ENCODE measurements at places on chromosomes 16 and 17. TPM values are rescaled to one million over a fixed set of nuclear protein-coding genes. Genes with fewer than 3 reads are reported as not detected.

KRT24 gene
- not detected for total RNA-seq

GRCh38 chr17:82791532-82791931 is 39.7 kb downstream of the TBCD start:
- DNase-seq, result no peak

GRCh38 chr17:18039535-18040260 is 490 bp downstream of the GID4 start:
- no peak for DNase-seq

GRCh38 chr17:79612468-79613194 is 1.8 kb upstream of the RBFOX3 start:
- DNase-seq, result no peak

GRCh38 chr17:74642995-74643394 is 19.5 kb upstream of the CD300E start:
- DNase-seq, result no peak

DNA sequence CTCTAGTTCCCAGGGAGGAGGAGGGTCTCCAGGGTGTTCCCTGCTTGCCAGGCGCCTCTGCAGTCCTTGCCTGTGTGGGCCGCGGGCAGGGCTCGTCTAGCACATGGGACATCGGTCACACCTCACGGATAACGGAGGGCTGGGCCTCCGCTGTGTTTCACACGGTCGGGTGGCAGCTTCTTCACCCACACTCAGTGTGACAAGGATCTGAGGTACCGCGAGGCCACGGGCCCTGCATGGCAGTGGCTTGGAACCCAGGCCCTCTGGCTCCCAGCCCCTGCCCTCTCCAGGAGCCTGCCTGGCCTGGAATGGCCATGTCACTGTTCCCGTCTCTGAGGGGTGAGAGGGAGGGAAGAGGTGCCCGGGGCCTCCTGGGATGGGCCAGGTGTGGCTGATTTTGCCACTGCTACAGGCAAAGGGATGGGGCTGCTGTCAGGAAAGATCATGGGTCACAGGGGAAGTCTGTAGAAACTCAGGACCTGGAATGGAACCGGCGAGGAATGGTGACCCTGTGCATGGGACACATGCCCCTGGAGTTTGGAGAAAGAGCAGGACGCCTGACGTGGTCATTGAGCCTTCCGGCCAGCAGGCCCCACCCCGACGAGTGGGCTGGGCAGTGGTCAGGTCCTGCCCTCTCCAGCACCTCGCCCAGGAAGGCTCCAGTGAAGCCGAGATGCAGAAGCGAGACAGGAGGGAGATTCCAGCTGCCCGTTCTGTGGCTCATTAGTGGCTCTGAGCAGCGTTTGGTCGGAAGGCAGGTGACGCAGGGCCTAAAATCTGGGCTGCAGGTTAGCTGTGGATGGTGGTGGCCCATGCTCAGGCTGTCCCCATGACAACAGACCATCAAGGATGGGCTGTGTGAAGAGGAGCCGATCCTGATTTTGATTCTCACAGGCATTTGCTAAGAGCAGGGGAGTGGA is 76.5 kb upstream of the GSE1 start:
- no peak for DNase-seq

TOP3A gene
- 41.5 TPM for total RNA-seq

GPATCH8 gene
- total RNA-seq, result 57.1 TPM

DNA sequence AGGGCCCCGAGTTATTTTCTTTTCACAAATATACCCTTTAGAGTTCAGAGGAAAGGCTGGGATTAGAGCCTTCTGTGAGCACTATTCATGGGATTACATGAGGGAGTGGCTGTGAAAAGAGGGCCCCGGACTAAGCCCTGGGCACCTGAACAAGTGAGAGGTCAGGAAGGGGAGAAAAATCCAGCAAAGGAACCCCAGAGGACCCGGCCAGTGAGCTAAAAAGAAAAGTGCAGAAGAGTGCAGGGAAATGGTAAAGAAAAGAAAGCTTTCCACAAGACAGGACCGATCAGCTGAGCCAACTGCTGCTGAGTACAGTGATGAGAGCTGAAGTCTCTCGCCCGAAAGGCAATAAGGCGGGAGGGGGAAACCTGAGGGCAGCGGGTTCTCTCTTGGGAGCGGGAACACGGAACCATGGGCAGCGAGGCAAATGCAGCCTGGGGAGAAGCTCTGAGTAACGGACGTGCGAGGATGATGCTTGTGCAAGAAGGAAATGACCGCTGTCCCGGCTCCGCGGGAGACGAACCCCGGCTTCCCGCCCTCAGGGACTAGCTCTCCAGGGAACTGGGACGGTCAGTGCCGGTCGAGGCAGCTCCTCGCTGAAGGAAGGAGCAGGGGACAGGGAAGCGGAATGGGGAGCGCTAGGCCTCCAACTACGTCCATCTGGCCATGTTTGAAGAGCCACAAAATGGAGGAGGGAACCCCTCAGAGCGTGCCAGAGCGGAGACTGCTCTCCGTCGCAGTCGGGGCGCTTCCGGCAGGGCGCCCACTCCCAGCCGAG is 665 bp upstream of the ALDH3A2 start:
- peak; percentile 88 for DNase-seq

DBNDD1 gene
- total RNA-seq, result 1.3 TPM

GRCh38 chr17:1645207-1646171 is at the start of gene SCARF1:
Gene SCARF1, minus strand, starts transcription at chr17:1645732. Its CDS starts 35 bp downstream, at chr17:1645697.
- no peak for DNase-seq

ZSCAN10 gene
- not detected for total RNA-seq

- DNase-seq, result no peak
Observed at GRCh38 chr16:84810518-84811273, 9.1 kb upstream of the CRISPLD2 start.

DNA sequence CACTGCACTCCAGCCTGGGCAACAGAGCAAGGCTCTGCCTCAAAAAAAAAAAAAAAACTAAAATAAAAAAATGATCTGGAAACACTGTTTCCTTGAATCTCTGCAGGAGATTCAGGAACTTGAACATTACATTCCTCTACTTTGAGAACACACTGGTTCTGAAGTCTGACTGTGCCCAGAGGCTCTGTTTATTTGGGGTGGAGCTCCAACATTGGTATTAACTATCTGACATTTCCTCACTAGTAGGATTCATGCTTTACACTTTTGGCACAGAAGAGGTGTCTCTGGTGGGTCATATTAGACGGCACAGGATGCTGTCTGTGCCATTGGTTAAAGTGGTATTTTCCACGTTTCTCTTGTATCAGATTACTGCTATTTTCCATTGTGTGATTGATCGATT is 10.4 kb downstream of the SULT1A2 start:
- no peak for DNase-seq

ADAD2 gene
- not detected for total RNA-seq

DNA sequence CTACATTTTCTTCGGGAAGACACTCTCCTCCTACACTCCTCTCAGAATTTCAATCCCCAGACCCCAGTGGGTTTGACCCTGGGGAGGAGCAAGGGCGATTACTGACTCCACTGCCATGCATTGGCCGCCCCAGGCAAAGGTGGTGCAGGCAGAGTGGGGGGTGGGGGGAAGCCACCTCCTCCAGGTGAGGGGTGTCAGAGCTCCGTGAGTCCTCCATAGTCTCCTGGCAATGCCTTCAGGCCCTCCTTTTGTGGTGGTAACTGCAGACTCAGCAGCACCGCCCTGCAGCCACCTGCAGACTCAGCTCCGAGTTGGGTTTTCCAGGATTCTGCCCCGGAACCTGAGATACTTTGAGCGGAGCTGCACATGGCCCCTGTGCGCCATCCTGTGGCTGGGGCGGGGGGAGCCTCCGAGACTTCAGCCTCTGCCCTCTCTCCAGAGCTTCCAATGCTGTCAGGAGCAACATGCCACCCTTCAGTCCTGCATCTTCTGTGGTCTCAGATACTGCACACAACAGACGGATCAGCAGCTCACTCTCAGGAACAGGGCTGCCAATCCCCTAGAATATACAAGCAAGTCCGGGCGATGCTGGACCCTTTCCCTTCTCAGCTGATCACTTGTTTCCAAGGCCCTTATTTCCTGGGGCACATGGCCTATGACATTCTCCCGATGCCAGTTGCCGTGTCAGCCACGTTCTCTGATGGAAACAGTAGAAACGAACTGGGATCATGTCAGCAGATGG is 2.4 kb upstream of the SLC47A2 start:
- DNase-seq, result no peak

KRT17 gene
- 43.2 TPM for total RNA-seq

TP53TG3C gene
- not detected for total RNA-seq

DNA sequence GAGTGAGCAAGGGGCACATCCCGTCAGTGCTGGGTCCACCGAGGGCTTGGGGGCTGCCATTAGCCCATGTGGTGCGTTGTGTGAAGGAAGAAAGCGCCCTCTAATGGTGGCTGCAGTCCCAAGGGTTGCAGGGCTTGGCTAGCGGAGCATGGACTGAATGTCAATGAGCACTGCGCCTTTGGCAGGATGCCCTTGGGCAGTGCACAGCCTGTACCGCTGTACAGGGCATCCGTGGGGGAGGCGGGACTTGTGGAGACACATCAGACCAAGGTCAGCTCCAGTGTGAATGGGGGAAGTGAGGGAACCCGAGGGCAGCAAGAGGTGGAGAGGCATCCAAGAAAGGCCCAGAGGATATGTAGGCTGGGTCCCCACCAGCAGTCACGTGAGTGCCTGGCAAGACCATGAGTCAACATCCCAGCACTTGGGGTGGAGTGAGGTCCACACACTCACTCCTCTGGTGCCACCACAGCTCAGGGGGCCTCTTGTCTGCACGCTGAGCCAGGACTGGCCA is 75.5 kb upstream of the MED9 start:
- DNase-seq, result no peak

DNA sequence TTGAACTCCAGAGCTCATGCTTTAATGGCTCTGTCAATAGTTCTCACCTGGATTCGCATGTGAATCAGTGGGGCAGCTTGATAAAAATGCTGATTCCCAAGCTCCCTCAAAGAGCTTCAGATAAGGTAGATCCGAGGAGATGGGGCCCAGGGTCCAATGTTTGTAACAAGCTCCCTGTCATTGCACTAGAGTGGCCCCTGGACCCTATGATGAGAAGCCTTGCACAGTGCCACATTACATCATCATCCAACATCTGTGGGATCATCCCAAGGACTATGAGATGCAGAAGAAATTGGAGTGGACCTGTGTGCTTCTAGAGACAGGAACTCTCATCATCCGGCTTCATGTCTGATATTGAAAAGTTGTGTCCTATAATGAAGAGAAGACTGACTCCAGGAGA is 340.8 kb downstream of the SHISA9 start:
- DNase-seq, result no peak

FAM83G gene
- 4.1 TPM for total RNA-seq

CBFA2T3 gene
- total RNA-seq, result not detected

DNA sequence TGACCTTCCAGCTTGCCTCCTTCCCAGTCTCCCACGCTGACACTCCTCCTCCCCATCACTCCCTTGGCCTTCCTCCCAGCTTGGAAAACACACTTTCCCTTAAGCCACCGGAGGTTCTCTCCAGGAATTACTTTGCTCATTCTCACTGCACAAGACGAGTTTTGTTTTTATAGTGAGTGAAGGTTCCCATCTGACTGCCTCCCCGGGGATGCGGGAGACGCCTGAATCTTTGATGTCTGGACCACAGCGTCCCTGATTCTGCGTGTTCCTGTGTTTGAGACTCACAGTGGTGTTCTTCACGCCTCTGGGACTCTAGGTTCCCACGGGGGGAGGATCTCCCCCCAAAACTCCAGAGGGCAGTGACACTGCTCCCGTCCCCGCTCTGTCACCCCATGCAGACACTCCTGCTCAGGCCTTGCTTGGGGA is 2.0 kb downstream of the DNAI2 start:
- DNase-seq, result no peak

- DNase-seq, result no peak
Observed at GRCh38 chr17:59756236-59756818, 48.9 kb downstream of the VMP1 start.

- peak; percentile 91 for DNase-seq
Observed at GRCh38 chr16:87062569-87063442, 254.4 kb downstream of the C16orf95 start.

GRCh38 chr16:85114909-85115567 is 2.8 kb upstream of the CIBAR2 start:
- peak; percentile 96 for DNase-seq

DNA sequence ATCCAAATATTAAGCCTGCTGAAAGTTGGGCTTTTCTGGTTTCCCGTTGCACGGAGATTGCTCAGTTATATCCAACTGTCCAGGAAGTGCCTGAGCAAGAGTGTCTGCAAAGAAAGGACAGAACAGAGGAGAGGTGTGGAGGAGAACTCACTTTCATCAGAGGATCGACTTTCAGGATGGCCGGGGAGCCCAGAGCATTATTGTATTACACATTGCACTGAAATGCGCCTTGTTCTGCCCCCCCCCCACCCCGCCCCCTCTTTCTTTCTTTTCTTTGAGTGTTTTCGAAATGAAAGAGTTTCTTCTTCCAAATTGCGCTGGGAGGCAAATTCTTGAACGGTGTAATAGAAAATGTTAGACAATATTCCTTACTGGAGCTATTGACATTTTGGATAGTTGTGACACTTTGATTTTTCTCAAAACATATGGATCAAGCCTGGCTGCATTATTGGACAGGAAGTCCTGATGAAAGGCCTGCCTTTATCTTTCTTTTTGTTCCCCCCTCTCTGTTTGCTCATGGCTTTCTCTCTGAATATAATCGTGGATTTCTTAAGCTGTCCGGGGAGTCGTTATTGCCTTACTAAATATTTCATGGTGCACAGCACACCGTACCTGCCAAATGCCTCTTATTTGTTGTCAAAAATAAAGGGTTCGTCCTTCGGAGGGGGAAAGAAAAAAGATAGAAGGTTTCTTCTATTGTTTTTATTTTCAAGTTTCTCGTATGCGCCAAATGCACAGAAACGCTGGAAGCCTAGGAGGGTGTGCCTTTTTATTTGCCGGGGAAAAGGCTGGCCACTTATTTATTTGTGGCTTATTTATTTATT is 110.8 kb downstream of the IRX3 start:
- no peak for DNase-seq

- DNase-seq, result no peak
Observed at GRCh38 chr17:62989501-62989900, 23.5 kb downstream of the TANC2 start.

C16orf74 gene
- total RNA-seq, result 2.4 TPM

DNA sequence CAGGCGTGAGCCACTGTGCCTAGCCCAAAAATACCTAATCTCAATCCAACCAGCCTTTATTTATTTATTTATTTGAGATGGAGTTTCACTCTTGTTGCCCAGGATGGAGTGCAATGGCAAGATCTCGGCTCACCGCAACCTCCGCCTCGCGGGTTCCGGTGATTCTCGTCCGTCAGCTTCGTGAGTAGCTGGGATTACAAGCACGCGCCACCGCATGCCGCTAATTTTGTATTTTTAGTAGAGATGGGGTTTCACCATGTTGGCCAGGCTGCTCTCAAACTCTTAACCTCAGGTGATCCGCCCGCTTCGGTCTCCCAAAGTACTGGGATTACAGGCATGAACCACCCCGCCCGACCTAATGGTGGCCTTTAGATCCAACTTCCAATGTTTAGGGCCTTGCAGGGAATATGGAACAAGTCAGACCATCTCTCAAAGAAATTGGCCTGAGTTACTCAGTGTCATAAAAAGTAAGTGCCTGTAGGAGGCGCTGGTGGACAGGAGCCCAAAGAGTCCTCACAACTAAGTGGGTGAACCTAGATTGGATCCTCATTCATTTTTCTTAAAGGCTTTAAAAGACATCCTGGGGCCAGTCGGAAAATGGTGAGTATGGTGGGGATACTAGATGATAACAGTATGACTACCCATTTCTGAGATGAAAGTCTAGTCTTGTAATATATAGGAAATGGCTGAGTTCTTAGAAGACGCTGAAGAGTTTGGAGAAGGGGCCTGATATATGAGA is 4.6 kb downstream of the ZSCAN10 start:
- no peak for DNase-seq

Measured in osteocyte (in vitro differentiated cells).